Lung (tissue), 17 donors: ENCODE measurements at places on chromosomes 3 and 15. TPM values are rescaled to one million over a fixed set of nuclear protein-coding genes. Genes with fewer than 3 reads are reported as not detected.

TTLL13 gene
- 0.11 TPM for polyA plus RNA-seq

OR5K2 gene
- not detected for polyA plus RNA-seq

TJP1 gene
- 20.6 TPM for polyA plus RNA-seq

GPR62 gene
- not detected for polyA plus RNA-seq

GOLGA6A gene
- not detected for polyA plus RNA-seq
